ENCODE measurements at places on chromosomes 3 and 15.

DNA sequence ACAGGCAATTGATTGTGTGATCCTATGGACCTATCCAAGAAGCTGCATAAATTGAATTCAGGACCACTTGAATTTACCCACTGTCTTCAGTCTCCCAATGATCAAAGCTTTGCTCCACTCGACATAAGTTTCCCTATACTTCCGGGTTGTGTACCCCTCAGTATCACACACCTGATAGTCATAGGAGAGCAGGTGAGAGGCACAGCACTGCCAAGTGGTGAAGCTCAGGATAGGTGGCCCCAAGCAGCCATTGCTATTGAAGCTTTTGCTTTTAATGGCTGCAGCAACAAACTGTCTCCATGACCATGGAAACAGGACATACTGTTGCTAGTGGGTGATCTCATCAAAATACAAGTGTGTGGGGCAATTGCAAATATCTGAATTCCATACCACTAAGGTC lies 27.7 kb downstream of the GASK1A start:
- no peak for DNase-seq

- DNase-seq = no peak
Measured at GRCh38 chr15:38603672-38604071, 39.1 kb upstream of the RASGRP1 start.

- no peak for DNase-seq
Measured at GRCh38 chr3:17430582-17430981, 311.8 kb downstream of the TBC1D5 start.

DNA sequence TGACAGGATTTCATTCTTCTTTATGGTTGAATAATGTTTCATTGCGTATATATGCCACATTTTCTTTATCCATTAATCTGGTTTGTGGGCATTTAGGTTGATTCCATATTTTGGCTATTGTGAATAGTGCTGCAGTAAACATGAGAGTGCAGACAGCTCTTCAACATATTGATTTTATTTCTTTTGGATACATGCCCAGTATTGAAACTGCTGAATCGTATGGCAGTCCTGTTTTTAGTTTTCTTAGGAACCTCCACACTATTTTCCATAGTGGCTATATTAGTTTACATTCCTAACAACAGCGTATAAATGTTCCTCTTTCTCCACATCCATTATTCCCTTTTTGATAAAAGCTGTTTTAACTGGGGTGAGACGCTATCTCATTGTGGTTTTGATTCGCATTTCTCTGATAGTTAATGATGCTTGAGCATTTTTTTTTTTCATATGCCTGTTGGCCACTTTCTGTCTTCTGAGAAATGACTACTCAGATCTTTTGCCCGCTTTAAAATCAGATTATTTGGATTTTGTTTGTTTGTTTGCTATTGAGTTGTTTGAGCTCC lies 21.7 kb downstream of the AQP9 start:
- DNase-seq = no peak

DNA sequence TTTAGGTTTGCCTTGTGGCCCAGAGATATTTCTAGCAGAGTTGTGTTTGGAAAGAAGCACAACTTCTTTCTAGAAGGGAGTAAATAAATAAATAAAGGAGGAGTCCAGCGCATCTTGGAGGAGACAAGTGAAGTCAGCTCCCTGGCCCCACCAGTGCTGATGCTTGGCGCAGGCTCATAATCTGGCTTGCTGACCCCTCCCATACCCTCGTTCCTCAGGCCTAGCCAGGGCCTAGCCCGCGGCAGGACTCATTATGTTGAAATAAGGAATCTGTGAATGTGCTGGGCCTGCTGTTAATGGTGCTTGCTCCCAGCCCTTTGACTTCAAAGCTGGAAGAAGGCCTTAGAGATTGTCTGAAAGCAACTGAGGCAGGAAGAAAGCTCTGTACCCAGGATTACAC lies 3.1 kb downstream of the ZNF710 start:
- no peak for DNase-seq

GRCh38 chr3:191342411-191342810 lies 12.1 kb upstream of the UTS2B start:
- no peak for DNase-seq

DNA sequence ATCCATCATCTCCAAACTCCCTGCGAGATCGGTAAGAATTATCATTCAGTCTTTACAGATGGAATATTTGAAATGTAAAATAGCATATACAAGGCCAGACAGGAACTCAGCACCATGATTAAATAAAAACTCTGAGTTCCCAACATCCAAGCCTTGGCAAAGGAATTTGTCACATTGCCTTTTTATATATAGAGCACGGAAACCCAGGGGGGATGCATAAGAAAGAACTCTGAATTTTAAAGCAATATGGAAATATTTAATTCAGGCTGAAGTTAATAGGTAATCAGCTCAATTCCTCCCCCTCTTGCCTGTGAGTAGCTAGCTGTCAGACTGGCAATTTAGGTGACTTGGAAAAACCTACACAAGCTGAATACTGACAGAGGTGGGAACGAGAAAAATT lies 217.9 kb upstream of the KCNMB2 start:
- DNase-seq = no peak

DNA sequence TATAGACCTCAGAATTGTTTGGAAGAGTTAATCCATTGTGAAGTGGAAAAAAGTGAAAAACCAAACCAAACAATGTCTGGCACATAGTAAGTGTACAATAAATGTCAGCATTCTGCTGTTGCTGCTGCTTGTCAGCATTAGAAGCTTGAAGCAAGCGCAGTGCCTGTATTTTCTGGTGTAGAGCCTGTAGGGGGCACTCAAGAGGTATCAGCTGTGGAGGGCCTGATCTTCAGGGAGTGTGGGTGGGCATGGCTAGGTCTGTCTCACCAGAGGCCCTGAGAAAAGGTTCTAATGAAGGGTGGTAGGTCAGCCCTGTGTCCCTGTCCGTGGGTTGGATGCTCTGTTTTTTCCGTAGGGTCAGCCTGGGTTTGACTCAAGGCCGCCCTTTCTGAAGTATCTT lies 3.6 kb downstream of the ADAMTSL3 start:
- DNase-seq = peak; percentile 29

- DNase-seq = no peak
Measured at GRCh38 chr15:44087578-44088465, 107.2 kb downstream of the FRMD5 start.

DNA sequence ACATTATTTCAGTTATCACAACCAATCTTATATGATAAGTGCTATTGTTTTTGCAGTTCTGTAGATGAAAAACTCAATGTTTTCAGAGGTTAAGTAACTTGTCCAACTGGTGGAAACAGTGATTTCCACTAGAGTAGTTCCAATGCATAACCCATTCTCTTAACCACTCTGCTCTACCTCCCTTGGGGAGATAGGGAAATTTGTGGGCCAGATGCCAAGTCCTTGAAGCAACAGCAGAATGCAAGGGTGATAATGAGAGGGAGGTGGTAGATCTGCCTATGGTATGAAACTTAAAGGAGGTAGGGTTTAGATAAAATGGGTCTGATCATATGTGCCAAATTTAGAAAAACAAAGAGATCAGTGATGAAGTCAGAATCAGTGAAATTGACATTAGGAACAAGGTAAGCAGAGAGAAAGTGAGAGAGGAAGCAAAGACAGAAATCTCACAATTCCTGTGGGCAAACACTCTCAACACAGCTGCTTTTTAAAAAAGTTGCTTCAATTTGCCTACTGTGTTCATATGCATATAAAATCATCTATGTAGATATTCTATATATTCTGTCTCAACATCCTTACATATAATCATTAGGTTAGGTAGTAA lies 50.5 kb upstream of the UBP1 start:
- DNase-seq = peak; percentile 61

GRCh38 chr15:23565395-23566070 lies at the start of gene MKRN3:
Gene MKRN3 (plus strand): TSS chr15:23565674. CDS start chr15:23565783, 109 bp downstream.
- peak; percentile 83 for DNase-seq

- no peak for DNase-seq
Measured at GRCh38 chr15:96538491-96538890, 208.0 kb downstream of the NR2F2 start.

- peak; percentile 41 for DNase-seq
Measured at GRCh38 chr15:40313531-40314398, 6.0 kb upstream of the PLCB2 start.

DNA sequence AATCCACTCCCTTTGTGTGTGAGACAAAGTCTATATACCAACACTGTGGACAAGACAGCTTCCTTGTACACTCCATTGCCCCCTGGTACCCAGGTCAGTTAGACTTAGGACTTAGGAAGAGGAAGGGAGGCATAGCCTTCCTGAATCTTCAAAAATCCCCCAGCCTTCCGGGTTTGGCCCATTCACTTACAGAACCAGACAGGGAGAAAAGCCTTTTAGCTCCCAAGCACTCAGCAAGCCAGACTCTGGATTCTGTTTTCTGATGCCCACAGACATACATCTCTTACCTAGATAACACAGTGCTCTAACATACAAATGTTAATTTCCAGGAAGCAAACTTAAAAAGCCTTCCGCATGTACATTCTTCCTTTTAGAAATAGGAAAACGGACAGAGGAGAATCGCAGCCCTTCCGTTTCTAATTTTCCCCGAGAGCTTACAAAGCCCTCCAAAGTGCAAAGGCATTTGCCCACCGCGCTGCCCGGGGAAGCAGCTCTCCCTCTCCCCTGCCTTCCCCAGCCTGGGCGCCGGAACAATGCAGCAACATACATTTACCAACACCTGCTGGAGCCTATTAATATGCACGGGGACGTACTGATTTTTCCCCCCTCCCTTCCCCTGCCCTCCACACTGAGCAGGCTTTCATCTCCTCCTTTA lies 442.0 kb downstream of the MAGI1 start:
- DNase-seq = peak; percentile 88

- no peak for DNase-seq
Measured at GRCh38 chr15:64162478-64162868, 349 bp downstream of the PPIB start.

- DNase-seq = no peak
Measured at GRCh38 chr3:177835008-177835407, 637.7 kb upstream of the TBL1XR1 start.

DNA sequence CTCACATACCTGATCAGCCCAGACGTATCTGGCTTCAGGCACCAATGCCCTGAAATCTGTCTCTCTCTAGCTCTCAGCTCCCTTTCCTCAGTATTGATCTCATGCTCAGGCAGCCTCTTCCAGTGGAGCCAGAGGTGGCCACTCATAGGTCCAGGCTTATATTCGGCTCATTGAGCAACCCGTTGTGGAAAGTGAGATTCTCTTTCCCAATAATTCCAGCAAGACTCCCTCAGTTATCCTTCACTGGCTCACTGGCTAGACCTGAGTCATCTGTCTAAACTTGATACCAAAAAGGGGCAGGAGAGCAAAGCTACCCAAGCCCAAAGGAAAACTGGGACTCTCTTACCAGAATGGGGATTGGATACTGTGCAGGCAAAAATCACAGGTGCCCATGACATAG lies 33.4 kb upstream of the FRMD4B start:
- no peak for DNase-seq

DNA sequence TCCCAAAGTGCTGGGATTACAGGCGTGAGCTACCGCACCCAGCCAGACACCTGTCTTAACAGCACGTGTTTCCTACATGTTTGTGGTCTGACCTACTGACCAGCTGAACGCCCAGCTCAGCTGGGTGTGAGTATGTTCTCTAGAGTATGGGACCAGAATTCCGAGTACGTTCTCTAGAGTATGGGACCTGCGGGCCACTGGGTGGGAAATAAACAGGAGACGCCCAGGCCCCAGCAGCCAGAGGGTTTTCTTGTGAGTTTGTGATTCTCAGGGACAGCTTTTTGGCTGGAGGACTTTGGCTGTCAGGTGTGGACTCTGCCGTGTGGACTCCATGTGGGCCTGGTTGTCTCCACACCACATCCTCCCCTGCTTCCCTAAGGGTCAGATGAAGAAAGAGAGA lies 87.3 kb downstream of the CHRD start:
- no peak for DNase-seq

DNA sequence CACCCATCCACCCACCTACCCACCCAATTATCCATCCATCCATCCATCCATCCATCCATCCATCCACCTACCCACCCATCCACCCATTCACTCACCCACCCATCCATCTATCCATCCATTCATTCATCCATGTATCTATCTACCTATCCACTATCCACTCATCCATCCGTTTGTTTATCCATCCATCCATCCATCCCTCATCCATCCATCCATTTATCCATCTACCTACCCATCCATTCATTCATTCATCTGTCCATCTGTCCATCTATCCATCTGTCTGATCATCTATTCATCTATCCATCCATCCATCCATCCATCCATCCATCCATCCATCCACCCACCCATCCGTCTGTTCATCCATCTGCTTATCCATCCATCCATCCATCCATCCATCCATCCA lies 65.7 kb downstream of the FBLN2 start:
- DNase-seq = no peak

GRCh38 chr15:27410996-27411605 lies 440.1 kb downstream of the GABRG3 start:
- DNase-seq = no peak

- no peak for DNase-seq
Measured at GRCh38 chr3:179608931-179609720, 4.5 kb downstream of the NDUFB5 start.

DNA sequence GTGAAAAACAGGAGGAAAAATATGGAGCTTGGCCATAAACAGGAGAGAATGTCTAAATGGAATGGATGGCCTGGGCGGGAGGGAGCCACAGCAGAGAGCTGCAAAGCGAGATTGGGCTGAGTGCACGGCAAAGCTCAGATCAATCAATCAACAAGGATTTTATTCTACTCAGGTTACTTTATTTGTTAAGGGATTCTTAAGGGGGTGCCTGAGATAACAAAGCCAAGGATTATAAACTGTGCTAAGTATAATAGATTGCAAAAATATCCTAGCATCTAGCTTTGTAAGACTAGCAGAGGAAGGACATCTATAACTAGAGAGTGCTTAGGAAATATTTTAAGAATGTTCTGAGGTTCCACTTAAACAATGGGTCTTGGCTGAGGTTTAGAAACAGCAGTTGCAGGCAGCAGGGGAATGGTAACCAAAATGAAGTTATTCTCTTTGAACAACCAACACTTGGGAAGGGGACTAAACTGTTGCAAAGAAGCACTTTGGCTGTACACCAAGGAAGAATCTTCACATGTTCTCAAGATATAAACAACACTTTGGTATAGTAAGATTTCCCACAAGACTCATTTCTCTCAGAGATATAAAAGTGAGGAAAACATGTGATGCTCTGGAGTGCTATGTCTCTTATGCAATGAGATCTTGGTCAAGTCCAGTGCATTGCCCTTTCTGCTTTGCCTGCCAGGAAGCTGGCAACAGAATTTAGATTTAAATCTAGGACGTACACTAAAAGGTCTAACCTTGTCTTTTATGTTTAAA lies 35.5 kb downstream of the TMEM212 start:
- no peak for DNase-seq

- DNase-seq = no peak
Measured at GRCh38 chr15:90086868-90087268, 15.4 kb downstream of the IDH2 start.
